ENCODE measurements at places on chromosomes 1 and 21. TPM values are rescaled to one million over a fixed set of nuclear protein-coding genes. Genes with fewer than 3 reads are reported as not detected.

Gene TEX38
- not detected for total RNA-seq

Gene AMPD1
- not detected for total RNA-seq

Gene PGLYRP4
- total RNA-seq, result not detected

Gene SUSD4
- total RNA-seq, result 1.2 TPM

Gene LRRC39
- 0.68 TPM for total RNA-seq

Gene DMBX1
- 0.10 TPM for total RNA-seq

Gene REN
- not detected for total RNA-seq

Gene SLC19A1
- 28.6 TPM for total RNA-seq

Gene MAP3K7CL
- 6.9 TPM for total RNA-seq

Gene BRWD1
- 41.4 TPM for total RNA-seq

Gene FAM229A
- total RNA-seq, result 11.4 TPM

Gene HLCS
- total RNA-seq, result 14.3 TPM

Gene PERM1
- not detected for total RNA-seq

Gene PTGFRN
- total RNA-seq, result 1.8 TPM

Gene CFAP141
- total RNA-seq, result not detected

Gene IGSF5
- total RNA-seq, result not detected

Gene PLEKHA6
- 0.03 TPM for total RNA-seq

Gene RAB3B
- 0.08 TPM for total RNA-seq

Gene RERE
- 103 TPM for total RNA-seq

Gene CAPN8
- not detected for total RNA-seq

Data from activated naive CD4-positive, alpha-beta T cell treated with anti-CD3 and anti-CD28 coated beads, Interleukin-2, amount 10 ng/mL, durations not matched to agents 5 hours and 36 hours (primary cell).